ENCODE measurements at places on chromosomes 2 and 18.

- no peak for DNase-seq
Measured at GRCh38 chr18:13380691-13381070, 162.1 kb downstream of the LDLRAD4 start.

DNA sequence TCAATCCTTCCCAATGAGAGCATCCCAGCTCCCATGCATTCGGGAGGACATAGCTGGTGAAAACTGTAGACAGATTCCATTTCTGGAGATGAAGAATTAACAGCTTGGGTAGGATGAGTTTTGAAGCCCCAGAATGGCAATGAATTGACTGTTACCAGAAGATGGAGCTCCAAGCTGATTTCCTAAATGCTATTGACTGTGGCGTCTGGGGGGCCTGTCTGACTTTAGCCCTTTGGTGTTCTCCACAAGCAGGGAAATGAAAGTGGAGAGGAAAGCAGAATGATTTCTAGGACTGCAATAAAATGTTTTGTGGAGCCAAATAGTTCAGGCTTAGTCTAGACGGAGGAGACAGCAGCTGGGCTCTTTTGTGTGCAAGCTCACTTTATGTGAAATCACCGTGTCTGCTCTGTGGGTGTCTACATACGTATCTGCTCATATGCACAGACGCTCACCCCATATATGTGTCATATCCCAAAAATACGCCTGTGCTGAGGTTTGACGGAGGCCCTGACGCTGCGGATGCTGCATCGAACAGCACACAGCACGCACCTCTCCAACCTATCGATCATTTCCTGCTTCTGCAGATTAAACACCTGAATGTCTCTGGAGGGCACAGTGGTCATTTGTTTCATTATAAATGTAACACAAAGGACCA lies 166.4 kb upstream of the PXDN start:
- DNase-seq: peak; percentile 29

DNA sequence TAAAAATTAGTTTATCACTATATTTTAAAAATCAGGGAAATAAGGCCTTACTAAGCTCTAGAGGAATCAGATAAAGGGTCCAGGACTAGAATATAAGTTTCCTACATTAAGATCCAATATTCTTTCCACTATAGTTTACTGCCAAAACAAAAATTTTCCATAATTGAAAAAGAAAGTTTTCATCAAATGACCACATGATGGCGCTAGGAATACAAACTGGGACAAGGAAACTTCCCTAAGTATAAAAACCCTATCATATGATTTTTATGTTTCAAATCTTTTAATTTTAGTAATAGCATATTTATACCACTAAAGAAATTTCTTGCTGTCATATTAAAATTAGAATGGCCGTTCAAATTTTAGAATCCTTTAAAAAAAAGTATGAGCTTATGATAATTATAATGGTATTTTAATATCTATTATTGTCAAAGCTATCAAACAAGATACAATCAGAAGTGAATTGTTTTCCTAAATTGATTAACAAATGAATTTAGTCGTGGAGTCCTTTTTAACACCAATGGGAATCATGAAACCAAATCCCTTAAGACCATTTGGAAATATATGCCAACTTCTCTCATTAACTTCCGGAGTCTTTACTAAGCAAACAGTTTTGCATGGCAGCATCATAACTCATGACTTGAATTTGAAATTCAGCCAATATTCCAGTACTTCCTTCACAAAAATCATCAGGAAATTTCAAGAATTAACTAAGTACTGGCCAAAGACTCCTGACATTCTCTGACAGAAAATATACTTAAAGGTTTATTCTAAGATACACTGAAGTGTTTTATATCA lies 70.3 kb downstream of the SCN1A start:
- DNase-seq: peak; percentile 13

DNA sequence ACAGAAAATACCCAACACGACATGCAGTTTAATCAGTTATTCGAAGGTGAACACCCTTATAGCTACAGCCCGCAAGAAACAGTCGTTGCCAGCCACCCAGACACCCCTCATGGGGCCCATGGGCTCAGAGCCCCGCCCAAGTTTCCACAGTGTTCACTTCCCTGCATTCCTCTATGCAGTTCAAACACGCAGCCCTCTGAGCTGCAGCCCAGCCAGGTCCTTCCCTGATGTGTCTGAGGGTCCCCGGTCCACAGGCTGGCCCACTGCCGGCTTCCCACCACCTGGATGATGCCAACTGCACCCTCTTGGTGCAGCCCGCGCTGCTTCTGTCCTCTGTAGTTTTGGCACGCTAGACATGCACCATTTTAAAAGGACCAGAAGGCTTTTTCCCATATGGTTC lies 87.4 kb downstream of the ZNF516 start:
- no peak for DNase-seq

DNA sequence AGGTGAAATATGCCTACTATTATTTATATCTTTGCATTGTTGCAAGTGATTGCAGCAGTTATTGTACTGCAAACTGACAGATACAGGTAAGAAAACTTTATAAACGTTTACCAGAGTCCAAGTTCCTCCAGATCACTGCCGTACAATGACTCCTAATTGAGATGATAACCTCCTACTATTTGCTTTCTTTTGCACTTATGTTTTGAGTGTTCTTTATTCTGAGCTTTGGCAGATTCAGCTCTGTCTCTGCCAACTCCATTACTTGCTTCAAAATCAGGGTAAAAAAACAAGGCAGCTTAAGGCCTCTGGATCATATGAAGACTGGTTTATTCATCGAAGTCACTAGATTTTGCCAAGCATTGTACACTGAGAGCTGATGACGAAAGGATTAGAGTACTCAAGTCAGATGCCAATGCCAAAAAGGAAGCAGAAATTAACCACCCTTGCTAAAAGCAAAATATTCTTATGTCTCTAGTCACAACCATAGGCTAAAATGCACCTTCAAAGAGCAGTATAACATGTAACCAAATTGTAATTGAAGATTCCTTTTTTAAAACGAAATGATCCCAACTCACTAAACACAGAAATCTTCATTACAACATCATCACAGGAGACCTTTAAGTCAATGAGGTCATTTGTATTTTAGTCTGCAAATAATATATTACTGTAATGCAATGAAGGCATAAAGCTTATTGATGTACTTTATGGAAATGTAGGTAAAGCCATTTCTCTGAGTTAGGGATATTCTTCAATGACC lies 10.5 kb upstream of the IKZF2 start:
- DNase-seq: no peak

DNA sequence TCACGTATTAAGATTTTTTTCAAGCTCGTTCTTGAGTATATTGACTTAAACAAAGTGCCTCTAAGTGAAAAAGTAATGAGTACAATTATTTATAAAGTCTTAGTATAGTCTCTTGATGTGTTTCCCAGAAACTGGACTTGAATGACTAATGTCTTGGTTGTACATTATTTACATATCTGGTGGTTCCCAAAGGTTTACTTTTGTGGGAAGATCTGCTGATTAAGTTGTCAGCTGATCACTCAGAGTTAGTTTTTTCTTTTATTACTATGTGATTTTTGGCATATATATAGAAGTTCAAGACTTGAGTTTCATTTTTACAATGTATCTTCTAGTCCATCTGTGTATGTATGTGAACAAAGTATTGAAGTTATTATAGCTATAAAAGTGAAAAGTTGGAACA lies 29.5 kb downstream of the RNF144A start:
- no peak for DNase-seq

DNA sequence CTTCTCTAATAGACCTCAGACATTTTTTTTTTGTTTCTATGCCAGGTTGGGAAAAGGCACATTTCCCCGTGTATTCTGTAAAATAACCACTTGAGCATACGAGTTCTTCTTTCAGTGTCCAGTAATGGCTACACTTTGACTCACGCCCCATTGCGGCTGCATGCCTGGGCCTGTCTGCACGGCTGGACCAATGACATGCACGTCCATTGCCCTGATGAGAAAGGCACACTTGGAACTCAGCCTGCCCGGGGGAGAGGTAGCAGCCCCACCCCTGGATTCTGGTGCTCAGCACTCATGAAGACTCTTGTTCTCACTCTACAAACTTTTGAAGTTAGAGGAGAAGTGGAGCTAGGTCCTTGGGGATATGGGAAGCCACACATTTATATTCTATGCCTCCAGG lies 5.8 kb downstream of the PCARE start:
- DNase-seq: no peak

- DNase-seq: no peak
Measured at GRCh38 chr2:62947403-62947802, 103.2 kb upstream of the OTX1 start.

- no peak for DNase-seq
Measured at GRCh38 chr2:162243715-162244114, 470 bp upstream of the FAP start.

DNA sequence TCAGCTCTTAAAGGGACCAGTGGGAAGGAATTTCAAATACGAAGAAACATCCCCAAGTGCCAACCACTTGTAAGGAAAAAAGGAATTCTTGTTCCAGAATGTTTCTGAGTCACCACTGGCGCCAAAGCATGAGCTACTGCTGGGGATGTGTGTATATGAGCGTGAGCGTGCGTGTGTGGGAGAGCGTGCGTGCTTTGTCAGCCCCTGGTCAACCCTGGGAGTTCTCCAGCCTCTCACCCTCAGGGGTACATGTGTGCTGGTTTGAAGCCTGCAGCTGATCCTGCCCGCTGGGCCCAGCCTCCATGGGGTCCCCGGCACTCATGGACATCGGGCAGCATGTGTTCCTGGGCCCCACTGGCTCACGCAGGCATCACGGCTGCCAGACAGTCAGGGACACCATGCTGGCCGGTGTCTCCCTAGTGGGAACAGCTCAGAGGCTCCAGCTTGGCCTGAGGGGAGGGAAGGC lies 17.1 kb downstream of the HS6ST1 start:
- peak; percentile 38 for DNase-seq

- DNase-seq: peak; percentile 39
Measured at GRCh38 chr2:127637725-127638252, 8.2 kb upstream of the GPR17 start.

DNA sequence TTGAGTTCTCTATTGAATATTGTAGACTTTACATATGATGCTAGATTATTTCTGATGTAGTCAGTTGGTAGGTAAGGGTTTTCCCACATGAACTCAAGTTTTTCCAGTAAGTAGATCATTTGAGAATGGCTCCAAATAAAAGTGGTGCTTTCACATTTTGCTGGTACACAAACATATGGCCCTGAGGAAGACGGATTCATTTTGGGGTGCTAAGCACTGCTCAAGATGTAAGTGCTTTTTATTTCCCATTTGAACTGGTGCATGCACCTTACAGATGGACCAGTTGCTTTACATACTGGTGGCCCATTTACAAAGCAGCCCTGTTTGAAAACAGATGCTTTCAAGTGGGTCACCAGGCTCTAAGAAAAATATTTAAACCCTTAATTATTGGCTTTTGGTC lies 266.7 kb downstream of the MEIS1 start:
- DNase-seq: no peak

- DNase-seq: no peak
Measured at GRCh38 chr2:113111823-113112287, 15.5 kb upstream of the IL1RN start.

DNA sequence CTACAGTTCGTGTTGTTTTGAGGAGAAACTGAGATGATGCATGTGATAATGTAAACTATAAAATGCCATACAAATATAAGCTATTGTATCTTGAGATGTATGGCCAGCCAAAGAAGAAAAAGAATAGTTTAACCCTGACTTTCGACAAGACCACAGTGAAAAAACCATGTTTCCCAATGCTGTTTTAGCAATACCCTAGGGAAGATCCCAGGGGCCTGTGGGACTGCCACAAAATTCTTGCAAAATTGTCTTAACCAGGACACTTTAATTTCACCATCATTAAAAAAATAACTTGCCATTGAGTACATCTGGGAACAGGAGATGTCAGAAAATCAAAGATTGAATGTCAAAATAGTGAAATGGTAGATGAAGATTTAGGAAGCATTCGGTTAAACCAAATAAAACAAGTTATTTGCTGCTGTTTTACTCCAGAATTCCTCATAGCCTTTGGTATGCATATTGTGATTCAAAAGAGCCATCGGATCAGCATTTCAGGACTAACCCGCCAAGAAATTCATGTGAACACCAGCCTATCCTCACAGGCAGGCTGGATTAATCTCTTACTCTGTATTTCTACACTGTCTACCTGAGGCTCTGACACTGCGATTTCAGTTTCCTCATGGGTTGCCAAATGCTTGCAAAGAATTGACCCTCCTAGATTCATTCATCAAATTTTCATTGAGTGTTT lies 49.0 kb upstream of the SP3 start:
- no peak for DNase-seq

DNA sequence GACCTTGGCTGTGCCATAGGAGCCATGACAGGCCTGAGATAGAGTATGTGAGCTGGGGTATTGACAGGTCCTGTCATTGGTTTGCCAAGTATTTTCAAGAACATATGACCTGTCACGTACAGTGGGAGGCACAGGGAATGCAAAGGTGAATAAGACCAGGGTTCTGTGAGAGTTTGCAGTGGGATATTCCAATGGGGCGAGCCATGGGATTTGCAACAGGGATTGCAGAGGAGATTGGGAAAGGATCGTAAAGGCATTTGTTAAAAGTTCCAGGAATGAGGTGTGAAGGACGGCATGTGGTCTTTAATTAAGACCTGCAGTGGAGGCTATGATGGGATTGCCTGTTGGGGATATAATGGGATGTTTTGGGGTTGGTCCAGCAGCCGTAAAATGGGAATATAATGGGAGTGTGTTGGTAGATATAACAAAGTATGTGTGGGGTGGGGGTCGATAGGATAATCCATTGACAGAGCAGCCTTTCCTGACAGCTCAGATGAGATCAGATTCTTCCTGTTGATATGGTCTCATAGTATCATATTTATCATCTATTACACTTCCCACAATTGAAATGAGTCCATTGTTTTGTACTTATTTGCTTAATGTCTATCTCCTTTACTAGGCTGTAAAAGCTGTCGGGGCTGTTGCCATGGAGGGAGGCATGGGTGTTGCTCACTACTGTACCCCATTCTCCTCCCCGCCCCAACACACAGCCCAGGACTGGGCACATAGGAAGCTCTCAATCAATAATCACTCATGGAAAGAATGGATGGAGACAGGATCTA lies 38.1 kb downstream of the PKDCC start:
- no peak for DNase-seq

- DNase-seq: no peak
Measured at GRCh38 chr2:185279999-185280398, 458.6 kb upstream of the FSIP2 start.

DNA sequence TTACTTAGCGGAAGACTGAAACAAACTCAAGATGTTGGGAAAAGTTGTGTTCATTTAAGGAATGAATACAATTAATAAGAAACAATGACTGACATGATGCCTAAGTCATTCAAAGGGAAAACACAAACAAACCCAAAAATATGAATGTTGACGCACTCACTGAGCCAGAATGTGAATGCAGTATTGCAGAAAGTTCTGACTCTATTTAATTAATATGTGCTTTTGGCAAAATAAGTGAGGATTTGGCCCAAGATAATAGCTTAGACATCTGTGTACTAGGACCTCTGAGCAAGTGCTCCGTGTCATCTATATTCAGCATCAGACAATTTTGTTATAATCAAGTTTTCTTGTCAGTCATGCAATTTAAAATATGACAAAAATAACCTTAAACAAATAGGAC lies 1138.8 kb upstream of the NXPH2 start:
- no peak for DNase-seq

GRCh38 chr2:85888020-85888683 lies 638 bp downstream of the ST3GAL5 start:
- DNase-seq: no peak

All from SW480 (cell line).